ENCODE measurements at places on chromosomes 5 and 9.

- no peak for DNase-seq
Observed at GRCh38 chr5:174843263-174844250, 119.2 kb downstream of the MSX2 start.

- no peak for DNase-seq
Observed at GRCh38 chr5:95175106-95175505, 109.8 kb downstream of the MCTP1 start.

DNA sequence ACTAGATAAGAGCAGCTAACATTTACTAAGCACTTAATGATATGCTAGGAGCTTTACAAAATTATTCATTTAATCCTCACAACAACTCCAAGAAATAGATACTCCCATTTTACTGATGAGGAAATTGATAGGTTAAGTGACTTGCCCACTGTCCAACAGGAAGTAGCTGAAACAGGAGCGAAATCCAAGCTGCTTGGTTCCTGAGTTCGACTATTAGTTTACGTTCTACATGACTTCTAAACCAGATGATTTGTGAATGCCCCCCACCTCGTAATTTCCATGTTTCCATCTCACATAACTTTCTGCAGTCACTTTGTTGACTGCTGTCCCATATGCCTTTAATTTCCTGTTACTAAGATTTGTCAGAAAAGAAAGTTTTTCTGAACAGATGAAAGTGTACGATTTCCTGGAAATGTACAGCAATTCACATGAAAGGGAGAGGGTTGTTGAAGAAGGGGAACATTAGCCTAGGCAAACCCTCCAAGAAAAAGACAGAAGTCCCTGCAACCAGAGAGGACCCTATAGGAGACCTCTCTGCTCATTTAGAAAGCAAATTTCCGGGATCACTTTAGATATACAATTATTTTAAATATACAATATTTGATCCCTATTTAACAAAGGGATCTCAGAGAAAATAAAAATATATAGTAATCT is 279.1 kb upstream of the EFNA5 start:
- no peak for DNase-seq

DNA sequence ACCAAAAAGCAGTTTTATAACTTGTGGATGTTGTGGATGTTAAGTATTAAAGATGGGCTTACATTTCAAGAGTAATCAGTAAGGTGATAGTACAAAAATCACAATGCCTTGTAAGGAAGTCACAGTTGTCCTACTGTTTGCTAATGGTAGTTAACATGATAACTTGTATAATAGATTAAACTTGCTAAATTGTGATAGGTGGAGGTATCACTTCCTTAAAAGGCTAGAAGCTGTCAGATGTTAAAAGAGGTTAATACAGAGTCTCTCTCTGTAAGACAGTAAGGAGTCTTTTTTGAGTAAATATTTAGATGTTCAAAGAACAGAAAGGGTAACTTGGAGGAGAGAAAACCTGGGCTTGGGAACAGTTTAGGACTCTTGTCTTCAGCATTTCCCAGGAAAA is 14.2 kb upstream of the MACIR start:
- no peak for DNase-seq

DNA sequence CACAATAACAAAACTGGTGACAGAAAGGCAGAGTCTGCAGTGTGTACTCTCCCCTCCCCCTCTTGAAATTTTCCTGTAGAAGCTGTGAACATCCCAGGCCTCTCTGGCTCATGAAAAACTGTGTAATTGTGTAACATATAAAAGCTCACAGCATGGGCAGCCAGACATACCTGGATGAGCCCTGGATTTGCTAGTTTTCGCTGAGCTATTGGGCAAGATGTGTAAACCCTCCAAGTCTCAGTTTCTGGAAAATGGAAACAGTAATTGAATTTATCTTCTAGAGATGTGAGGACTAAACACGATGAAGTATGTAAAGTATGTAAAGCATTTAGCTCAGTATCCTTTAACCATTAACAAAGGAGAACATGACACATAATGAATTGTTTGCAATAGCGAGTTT is 143.2 kb upstream of the ANKH start:
- peak; percentile 31 for DNase-seq

Data from mesenchymal stem cell (in vitro differentiated cells and primary cell).